ENCODE measurements at places on chromosomes 7 and 10.

DNA sequence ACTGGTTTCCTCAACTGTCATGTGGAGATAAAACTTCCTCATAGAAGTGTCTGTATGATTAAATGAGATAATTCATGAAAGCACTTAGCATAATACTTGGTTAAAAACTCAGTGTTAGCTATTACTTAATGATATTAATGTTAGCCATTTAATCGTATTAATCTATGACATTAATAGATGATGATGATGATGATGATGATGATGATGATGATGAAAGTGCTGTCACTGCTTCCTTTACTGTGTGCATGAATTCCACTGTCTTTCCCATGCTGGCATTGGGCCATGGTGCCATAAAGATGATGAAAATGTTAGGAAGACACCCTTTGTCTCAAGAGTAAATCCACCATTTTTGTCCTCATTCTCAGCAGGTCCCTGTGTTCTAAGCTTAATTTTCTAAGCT, 75.8 kb downstream of the VPS50 start:
- no peak for DNase-seq

GRCh38 chr7:99422186-99422585, 13.4 kb downstream of the BUD31 start:
- DNase-seq, result no peak

DNA sequence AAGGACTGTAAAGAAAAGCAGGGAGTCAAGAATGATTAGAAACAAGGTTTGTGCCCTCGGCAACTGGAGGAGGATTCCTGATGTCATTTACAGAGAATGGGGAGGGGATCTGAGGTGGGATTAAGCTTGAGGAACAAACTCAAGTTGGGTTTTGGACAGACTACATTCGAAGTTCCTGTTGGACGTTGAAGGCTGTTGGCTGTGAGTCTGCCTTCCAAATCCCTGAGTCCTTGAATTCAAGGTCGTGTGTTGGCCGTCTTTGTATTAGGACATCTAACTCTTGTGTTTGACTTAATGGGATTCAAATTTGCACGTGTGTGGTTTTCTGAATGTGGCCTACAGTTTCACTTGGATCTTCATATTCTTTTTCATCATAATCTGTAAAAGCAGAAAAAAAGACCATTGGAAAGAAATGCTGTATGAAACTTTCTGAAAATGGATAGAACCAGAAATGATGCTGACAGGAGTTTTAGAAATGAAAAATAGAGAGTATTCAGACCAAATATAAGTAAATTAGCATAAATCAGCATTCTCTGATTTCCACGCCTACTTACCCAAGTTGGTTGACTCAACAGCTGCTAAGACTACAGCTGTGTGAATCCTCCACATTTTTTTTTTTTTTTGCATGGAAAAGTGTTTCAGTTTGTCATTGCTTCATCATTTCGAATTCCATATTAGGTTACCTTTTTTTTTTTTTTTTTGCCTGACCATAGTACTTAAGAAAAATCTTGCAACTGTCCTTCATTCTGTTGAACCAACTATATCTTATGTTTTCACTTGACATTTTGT, 94.8 kb downstream of the KIAA1217 start:
- DNase-seq, result no peak

GRCh38 chr7:64744680-64745079, 49.5 kb upstream of the ZNF138 start:
- DNase-seq, result no peak

GRCh38 chr7:99459087-99459486, 6.9 kb downstream of the ATP5MF start:
- no peak for DNase-seq
